NCI-H524 (cell line): ENCODE measurements at places on chromosomes 6 and 20.
A peak's percentile ranks its signal among the peaks of the same experiment; 100 is the strongest.

DNA sequence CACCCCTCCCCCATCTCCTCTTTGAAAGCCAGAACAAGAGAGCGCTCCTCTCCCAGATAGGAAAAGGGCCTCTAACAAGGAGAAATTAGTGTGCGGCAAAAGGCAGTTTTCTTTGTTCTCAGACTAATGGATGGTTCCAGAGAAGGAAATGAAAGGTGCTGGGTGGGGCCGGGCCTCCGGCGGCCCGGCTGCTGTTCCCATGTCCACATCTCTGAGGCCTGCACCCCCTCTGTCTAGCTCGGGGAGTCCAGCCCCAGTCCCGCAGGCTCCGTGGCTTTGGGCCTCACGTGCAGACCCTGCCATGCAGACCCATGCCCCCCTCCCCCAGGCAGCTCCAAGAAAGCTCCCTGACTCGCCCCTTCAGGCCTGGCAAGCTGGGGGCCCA lies 35.8 kb upstream of the MRGBP start:
- no peak for DNase-seq

DNA sequence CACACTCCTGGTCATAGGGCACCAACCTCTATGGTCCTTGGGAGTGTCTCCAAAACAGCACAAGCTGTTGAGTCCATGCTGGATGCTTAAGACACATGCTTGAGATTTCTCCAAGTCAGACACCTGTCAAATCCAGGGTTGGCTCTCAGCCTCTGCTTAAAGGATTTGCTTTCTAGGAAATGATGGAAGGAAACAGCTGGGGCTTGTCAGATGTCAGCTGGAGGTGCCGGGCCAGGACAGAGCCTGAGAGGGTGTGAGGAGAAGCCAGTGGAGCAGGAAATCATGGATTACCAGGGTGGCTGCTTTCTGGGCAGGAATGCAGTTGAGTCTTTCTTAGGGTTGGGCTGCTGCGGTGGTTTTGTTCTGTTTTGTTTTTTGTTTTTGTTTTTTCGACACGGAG lies 83.0 kb upstream of the FAM184A start:
- DNase-seq = peak; percentile 97

- DNase-seq = no peak
Observed at GRCh38 chr6:169784821-169785340, 33.5 kb downstream of the ERMARD start.

GRCh38 chr6:37029249-37029971 lies 24.0 kb downstream of the FGD2 start:
- peak; percentile 66 for DNase-seq

GRCh38 chr6:117687021-117687648 lies 11.9 kb downstream of the NUS1 start:
- no peak for DNase-seq

DNA sequence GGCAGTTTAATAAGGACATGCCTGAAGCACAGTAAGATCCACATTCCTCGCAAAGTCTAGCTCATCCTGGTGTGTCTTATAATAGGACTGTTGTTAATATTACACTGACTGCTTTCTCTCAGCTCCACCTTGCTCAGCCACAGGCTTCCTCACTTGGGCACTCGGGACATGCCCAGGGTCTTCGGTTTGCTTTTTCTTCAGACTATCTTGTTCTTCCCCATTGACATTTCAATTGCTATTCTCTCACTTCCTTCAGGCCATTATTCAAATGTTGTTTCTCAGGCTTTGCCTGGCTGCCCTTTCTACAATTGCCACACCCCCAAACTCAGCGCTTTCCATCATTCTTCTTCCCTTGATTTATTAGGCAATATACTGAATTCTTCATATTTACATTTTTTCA lies 274.8 kb upstream of the RGS17 start:
- DNase-seq = no peak

DNA sequence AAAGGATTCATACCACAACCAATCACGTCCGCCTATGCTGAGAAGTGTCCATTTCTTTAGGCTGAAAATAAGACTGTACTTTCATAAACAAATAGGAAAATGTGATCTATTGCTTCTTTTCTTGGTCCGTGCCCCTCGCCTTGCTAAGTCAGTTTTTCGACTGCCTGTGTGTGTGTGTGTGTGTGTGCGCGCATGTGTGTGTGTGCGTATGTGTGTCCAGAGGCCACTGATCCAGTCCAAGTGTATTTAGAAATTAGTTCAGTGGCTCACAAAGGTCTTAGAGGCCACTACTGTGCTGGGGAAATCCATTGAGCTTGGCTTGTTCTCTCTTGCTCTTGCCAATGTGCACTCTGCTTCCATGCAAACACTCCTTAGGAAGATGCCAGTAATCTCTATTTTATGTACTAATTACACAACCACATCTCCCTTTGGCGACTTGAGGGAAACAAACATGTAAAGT lies 50.5 kb downstream of the SLC22A23 start:
- no peak for DNase-seq

- no peak for DNase-seq
Observed at GRCh38 chr20:22692119-22692475, 107.7 kb upstream of the FOXA2 start.

GRCh38 chr20:44118185-44119033 lies 68.6 kb downstream of the JPH2 start:
- no peak for DNase-seq

- no peak for DNase-seq
Observed at GRCh38 chr20:58453391-58453790, 61.8 kb downstream of the APCDD1L start.

DNA sequence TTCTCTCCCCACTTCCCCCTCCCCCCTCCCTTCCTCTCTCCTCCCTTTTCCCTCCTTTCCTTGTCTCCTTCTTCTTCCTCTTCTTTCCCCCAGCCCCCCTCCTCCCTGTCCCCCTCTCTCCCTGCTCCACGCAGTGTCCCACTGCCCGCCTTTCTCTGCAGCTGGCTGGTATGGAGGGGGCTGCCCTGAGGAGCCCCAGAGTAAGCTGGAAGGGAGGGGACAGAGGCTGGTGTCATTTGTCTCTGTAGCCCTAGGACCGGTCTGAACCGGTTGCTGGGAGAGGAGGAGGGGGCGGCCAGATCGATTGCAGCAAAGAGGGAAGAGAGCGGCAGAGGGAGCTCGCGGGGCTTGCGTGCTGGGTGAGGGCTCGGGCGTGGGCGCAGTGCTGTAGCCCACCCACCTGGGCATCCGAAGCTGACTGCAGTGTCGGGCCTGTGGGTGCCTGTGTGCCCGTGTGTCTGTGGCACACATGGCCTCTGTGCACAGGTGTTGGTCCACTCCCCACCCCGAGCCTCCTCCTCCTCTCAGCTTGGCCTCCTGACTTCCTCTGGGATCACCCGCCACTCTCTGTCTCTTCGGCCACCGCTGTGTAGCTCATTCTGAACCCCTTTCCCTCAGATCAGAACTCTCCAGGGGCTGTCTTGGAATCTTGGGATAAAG lies 50.6 kb downstream of the SRC start:
- DNase-seq = peak; percentile 95

GRCh38 chr6:141398949-141399348 lies 733.8 kb upstream of the GJE1 start:
- no peak for DNase-seq

GRCh38 chr20:47296950-47297349 lies 59.5 kb downstream of the ZMYND8 start:
- DNase-seq = no peak

- no peak for DNase-seq
Observed at GRCh38 chr6:166584155-166584554, 2.3 kb downstream of the RAMACL start.

- DNase-seq = no peak
Observed at GRCh38 chr6:110620065-110620464, 143.7 kb upstream of the SLC22A16 start.

DNA sequence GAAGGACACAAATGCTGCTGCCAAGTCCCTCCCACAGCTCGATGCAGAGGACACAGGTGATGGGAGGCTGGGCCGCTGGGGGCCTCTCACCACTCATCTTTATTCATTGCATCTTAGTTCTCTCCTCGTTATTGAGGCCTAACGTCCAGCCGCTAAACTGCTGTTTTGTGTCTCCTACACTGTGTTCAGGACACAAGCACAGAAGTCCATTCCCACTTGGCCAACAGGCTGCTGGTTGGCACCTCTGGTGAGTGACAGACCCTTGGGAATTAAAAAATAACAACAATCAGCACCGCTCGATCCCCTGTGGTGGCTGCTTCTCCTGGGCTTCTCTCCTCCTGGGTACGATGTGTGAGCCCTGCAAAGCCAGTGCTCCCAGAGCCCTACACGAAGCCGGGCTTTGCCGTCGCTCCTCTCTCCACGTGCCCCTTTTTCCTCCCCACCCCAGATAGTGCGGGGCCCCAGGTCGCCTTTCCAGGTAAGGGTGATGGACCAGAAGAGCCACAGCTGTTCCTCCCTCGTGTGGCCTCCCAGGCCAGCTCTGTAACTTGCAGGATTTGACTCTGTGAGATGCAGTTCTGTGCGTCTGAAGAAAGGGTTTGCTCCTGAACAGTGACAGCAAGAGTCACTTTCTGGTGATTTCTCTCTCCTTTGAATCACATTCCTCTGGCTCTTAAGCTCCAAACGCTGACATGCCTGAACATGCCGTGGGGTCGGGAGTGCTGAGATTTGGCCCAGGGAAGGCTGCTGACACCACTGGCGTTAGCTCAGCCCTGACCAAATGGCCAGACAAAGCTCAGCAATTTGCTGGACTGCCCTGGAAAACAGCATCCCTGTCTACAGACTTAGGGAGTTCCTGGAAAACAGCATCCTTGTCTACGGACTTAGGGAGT lies 59.3 kb downstream of the DLL1 start:
- no peak for DNase-seq

- no peak for DNase-seq
Observed at GRCh38 chr6:5713519-5713918, 293.2 kb downstream of the NRN1 start.

DNA sequence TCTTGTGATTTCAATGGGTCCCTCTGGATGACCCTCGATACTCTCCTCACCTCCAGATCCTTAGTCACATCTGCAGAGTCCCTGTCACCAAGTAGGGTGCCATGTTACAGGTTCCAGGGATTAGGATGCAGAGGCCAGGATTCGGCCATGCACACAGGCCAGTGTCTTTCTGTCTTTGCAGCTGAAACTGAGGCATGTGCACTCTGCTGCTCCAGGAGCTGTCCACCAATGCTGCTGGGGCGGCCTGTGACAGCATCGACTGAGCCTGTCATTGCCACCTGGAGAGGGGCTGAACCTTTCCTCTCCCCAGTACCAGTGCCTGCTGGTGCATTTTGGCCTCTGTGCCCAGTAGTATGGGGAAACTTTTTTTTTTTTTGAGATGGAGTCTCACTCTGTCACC lies 4.4 kb upstream of the RBM38 start:
- DNase-seq = no peak
